ENCODE measurements at places on chromosomes 1 and 21.

DNA sequence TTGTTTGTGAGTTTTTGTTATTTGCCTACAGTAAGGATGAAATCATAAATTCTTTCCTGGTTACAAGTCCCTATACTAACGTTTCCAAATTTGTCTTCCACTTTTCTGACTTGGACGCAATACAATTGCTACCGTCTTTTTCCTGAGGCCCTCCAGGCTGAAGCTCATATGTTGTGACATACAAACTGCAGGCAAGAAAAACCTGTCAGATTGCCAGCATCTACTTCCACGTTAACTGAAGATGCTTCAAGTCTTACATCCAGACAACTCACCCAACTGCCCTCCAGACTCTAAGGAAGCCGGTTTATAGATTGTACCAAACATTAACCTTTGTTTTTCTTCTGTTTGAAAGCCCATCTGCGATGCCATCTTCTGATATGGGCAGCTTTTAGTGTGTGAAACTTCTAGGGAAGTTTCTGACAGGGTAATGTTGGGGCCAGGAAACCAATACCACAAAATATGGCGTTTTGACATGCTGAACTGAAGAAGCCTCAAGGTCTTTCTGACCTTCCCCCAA lies 21.4 kb upstream of the RNF11 start:
- peak; percentile 93 for DNase-seq

DNA sequence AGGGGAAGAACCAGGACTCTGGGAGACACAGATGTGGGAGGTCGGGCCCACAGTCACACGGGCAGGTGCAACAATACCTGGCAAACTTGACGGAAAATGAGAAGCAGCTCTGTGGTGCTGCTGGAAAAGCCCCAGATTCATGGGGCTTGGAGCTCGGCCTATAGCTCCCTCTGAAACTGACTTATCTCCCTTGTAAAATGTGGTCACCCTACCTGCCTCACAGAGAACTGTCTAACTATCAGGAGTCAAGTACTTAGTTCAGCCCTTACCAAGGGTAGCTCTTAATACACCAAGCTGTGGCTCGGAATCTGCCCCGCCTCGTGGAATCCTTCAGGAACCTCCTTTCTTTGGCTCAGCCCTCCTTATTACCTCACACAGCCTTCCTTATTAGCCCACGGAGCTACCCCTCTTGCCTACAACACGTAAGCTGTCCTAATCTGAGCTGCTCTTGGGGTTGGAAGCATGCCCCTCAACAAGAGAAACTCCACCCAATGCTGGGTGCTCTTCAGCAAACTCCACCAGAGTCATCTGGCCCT lies 68.9 kb downstream of the MRPL37 start:
- no peak for DNase-seq

- no peak for DNase-seq
These were observed 155.7 kb downstream of the TNFSF18 start for GRCh38 chr1:172895050-172895460.

GRCh38 chr1:111359376-111359775 lies 68.2 kb downstream of the OVGP1 start:
- no peak for DNase-seq

- DNase-seq, result no peak
These were observed 396.2 kb upstream of the DUSP10 start for GRCh38 chr1:222138095-222138494.

DNA sequence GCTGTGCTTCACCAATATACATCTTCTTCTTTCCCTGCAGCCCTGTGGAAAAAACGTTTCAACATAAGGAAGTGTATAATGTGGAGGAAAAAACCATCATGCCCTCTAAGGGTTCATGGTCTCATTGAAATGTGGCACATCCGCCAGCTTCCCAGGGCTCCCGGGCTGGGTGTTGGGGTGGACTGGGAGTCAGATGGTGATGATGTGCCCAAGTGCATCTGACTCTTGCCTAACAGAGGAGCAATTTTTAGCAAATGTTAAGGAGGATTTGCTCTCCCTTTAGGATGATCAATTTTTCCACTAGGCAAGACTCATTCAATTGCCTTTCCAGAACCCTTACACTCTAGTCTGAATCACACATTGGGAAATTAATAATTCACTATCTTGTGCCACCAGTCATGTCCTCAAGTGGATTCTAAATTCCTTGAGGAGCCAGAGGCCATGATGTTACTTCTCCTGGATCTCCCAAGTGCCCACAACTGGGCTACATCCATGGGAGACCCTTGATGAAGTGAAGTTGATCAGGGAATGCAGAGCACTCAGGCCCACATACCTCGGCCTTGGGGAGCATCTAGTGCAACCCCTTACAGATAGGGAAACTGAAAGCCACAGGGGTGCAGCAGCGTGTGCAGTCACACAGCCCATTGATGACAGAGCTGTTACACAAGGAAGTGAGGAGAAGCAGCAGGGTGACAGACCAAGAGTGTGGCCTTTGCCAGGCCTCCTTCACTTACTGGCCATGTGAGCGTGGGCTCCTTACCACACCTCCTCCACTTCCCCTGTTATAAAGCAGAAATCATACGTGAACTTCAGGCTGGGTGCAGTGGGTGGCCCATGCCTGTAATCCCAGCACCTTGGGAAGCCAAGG lies 100.0 kb upstream of the SLC44A3 start:
- no peak for DNase-seq

DNA sequence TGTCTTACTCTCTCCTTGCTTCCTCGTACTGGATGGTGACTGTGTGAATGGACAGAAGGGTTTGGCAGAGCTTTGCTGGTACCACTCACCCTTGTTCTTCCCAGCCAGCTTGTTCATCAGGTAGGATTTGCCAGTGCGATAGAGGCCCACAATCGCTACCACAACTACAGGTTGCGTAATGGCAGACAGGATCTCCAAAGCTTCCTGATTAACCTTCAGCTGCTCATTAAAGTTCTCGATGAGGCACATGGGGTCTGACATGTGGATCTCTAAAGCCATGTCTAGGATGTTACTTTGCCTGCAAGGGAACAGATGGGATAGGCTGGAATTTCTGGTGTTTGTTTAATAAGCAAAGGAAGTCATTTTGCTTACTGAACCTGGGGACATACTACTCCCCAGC lies 3.4 kb downstream of the GBP5 start:
- DNase-seq, result no peak

DNA sequence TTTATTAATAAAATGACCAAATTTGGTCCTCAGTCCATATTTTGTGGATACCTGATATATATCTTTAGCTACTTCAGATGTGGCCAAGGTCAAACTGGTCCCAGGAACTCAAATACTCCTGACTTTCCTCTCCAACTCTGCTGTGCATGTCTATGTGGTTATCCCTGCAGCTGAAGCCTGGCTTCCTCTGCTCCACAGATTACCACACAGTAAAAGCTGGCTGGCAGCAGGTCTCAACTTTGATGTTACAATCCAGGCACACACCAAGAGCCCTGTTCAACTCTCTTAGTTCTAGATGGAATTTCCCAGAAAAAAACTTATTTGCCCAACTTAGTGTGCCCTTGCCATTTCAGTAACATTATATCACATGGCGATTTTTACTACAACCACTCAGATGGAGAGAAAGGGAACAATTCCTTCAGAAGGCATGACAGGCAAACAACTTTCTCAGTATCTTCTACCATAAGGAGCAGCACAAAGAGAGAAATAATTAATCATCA lies 479.5 kb downstream of the PLPP3 start:
- peak; percentile 79 for DNase-seq
